ENCODE measurements at places on chromosomes 1 and 21.
A peak's percentile ranks its signal among the peaks of the same experiment; 100 is the strongest.

DNA sequence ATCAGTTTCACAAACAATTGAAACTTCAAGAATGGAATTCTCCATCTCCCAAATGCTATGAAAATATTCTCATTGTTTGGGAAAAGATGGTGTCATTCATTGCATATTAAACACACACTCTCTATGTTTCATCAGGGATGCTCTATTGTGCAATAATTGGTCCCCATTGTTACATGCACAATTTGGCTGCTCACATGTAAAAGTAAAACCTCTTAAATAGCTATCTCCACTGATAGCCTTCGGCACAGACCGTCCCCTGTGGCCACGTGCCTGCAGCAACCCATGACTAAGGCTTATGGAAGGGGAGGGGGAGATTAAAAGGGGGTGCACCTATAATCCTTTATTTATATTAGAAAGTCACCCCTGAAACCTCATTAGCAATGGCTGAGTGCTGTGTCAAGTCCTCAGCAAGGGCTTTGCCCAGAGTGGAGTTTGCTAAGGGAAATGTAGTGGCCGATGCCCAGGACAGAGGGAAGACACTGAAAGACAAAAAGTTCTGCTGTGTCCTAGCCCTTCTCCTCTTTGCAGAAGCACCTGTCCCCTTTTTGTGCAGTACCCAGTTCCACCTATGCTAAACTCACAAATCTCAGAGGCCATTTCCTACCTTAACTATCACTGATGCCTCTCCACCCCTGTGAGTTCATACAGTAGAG, 309.6 kb upstream of the ESRRG start:
- DNase-seq = no peak

- peak; percentile 2 for DNase-seq
Measured at GRCh38 chr1:65896721-65897120, 104.0 kb downstream of the PDE4B start.

GRCh38 chr1:214808845-214809460, 206.0 kb downstream of the CENPF start:
- DNase-seq = peak; percentile 19

GRCh38 chr1:93990010-93990409, 80.8 kb upstream of the GCLM start:
- no peak for DNase-seq

GRCh38 chr1:21317035-21317689, 26.9 kb upstream of the ECE1 start:
- peak; percentile 80 for DNase-seq

DNA sequence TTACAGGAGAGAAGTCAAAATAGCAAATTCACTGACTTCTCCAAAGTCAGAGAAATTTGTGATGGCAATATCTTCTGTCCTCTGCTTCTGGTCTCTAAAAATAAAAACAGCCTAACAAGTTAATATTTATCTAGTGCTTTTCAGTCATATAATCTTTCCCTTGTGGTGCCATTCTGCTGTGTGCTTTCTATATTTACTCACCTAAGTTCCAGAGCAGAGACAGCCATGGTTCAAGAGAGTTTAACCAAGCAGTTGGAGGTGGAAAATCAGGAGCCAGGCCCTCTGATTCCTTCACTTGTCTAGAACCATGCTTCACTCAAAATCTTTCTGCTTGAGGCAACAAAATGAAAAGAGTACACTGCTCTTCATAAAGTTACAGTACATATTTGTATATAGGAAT, 39.3 kb downstream of the BRINP2 start:
- no peak for DNase-seq

DNA sequence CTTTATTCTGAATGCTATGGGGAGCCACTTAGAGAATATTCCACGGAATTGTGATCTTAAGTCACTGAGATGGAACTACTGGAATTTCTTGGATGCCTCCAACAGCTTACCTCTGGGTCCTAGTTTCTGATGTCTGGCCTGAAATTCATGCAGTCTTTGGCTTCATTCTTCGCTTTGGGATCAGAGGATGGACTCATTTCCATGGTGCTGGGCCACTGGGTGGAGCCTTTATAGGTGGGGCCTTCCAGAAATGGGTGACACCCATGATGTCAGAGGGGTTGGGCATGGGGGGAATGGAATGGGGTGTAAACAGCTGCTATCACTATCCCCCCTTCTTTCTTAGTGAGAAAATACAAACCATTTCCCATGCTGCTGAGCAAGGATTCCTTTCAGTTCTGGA, 73.7 kb upstream of the FGGY start:
- DNase-seq = no peak

DNA sequence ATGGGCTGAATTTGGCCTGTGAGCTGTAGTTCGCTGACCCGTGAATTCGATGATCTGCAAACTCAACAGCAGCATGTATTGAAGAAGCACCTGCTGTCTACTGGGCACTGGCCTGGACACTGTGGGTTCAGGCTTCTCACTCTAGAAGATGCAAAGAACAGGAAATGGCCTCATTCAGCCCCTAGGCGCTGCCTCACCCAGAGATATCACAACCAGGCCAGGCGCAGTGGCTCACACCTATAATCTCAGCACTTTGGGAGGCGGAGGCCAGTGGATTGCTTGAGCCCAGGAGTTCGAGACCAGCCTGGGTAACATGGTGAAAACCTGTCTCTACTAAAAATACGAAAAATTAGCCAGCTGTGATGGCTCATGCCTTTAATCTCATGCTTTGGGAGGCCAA, 23.6 kb downstream of the MFAP2 start:
- no peak for DNase-seq

- no peak for DNase-seq
Measured at GRCh38 chr21:45006536-45007095, 66.8 kb downstream of the SLX9 start.

GRCh38 chr1:201758499-201759050, 70.4 kb upstream of the IPO9 start:
- DNase-seq = no peak

DNA sequence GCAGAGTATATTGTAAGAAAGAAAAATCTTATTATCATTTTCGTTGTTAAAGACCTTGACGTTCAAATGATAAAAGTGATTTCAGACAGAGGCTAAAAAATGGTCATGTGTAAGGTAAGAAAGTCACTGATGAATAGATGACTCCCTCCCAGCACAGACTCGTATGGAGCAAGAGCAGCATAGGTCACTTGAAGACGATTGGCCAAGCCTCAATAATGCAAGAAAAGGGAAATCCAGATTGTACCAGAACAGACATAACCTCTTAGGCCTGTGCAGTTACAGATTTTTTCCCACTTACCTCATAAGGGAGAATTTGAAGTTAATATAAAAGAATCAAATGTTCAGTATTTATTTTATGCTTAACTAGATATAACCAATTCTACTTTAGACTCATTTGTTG, 16.3 kb upstream of the OLFML2B start:
- DNase-seq = no peak

- DNase-seq = no peak
Measured at GRCh38 chr21:44695641-44696040, 1.3 kb upstream of the KRTAP10-12 start.

- peak; percentile 68 for DNase-seq
Measured at GRCh38 chr1:48817505-48818114, 40.9 kb upstream of the BEND5 start.

DNA sequence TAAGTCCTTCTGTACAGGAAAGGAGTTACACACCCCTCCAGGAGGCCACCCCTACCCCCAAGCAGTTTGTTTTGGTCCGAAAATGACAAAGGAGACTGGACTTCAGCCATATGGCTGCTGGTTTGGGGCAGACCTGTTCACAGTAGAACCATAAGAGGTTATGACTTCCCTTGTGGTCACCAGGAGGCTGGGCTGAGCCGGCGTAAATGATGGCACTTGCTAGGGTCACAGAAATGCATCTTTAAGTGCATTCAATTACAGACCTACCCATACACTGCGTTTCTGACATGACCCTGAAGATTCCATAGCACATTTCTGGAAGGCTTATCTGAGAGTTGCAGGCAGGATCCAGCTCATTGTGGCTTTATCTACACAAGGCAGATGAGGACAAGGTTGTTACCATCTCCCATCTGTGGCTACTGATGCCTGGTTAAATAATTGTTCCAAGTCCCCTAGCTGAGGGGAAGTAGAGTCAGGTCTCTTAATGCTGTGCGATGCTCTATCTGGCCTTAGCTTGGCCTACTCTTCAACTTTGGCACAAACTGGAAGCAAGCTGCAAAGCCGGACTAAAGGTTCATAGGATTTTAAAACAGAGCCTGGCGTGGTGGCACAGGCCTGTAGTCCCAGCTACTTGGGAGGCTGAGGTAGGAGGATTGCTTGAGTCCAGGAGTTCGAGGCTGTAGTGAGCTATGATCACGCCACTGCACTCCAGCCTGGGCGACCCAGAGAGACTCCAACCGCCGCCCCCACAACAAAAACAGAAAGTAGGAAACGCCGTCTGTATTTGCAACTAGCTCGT, 1.7 kb upstream of the TRIM67 start:
- DNase-seq = no peak

Measured in lung microvascular endothelial cell (primary cell).